ENCODE measurements at places on chromosomes 13 and 19. TPM values are rescaled to one million over a fixed set of nuclear protein-coding genes. Genes with fewer than 3 reads are reported as not detected.

Gene GRK1
- polyA plus RNA-seq: not detected

Gene TEX101
- polyA plus RNA-seq: 2.4 TPM

Gene REEP6
- 14.4 TPM for polyA plus RNA-seq

Gene PLVAP
- polyA plus RNA-seq: 29.5 TPM

Gene FXYD1
- 13.2 TPM for polyA plus RNA-seq

Gene PLK5
- 0.53 TPM for polyA plus RNA-seq

Gene OLFM2
- polyA plus RNA-seq: 5.7 TPM

Gene ZNF497
- polyA plus RNA-seq: 2.2 TPM

Gene FCER2
- 0.02 TPM for polyA plus RNA-seq
